ENCODE measurements at places on chromosomes 16 and 17.

DNA sequence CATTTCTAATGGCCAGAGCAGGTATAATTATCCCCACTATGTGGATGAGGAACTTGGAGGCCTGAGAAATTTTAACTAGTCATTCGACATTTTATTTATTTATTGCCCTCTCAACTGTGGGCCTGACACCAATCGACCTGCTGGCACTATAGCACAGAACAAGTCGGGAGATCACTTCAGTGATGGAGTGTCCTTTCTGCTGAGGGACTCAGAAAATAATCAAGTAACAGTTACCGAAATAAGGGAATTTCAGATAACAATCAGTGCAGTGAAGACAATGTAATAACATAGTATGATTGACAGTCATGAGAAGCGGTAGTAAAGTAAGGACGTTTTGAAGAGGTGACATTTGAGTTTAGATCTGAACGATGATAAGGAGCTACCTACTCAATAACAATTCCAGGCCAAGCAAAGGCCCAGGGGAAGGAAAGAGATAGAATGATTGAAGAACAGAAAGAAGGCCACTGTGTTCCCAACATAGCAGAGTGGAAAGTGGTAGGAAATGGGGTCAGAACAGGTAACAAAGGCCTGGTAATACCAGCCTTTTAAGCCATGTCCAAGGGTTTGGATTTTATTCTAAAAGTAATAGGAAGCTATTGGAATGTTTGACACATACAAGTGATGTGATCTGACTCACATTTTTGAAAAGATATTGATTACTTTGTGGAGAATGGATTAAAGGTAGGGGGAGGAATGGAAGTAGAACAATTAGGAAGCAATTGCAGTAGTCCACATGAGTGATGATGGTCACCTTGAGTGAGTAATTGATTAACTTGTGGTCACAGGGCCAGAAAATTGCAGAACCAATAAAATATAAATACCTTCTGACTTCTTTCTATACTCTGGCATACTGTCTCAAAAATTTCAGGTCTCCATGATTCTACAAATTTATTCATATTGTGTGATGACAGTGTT lies 1.4 kb downstream of the STXBP4 start:
- no peak for DNase-seq

GRCh38 chr17:1764284-1764683 lies 2.4 kb downstream of the SERPINF1 start:
- peak; percentile 89 for DNase-seq

DNA sequence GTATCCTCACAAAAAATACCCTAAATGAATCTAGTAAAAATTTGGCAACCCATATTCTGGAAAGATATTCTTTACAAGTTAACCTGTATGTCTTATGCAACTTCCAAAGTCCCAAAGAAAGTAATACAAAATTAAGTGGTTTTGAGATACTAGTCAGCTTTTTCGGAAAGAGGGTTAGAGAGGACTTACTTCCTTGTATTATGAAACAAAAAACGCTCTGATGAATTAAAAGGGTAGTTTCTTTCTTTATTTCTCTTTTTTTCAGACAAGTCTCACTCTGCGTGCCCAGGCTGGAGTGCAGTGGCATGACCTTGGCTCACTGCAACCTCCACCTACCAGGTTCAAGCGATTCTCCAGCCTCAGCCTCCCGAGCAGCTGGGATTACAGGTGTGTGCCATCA lies 51.6 kb downstream of the KANSL1 start:
- no peak for DNase-seq

DNA sequence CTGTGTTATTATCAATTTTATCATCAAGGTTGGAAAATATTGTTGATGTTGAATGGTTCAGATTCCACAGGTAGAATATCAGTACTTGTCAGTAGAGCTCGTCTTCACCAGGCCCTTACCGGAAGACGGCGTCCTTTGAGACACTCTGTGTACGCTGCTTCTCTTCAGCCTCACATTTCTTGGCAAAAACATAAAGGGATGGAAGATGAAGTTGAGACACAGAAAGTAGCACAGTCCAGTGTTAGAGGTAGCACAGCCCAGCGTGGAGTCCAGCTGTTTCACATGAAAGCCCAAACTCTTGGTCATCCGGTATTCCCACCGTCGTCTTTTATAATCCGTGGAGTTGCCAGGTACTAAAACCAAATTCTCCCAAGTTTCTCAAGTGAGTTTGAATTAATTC lies 30.4 kb downstream of the ATP2C2 start:
- DNase-seq = no peak

- DNase-seq = no peak
Measured at GRCh38 chr17:18877104-18877645, 19.2 kb downstream of the PRPSAP2 start.

Data from femur (tissue), 1 donor.